ENCODE measurements at places on chromosomes 6 and 20. TPM values are rescaled to one million over a fixed set of nuclear protein-coding genes. Genes with fewer than 3 reads are reported as not detected.

Gene AARS2
- 22.9 TPM for total RNA-seq

Gene RHAG
- total RNA-seq: not detected

Gene SCRT2
- not detected for total RNA-seq

Gene GLP1R
- not detected for total RNA-seq

Gene NKAIN4
- total RNA-seq: not detected

Gene TTK
- total RNA-seq: 47.8 TPM

Gene GRIK2
- total RNA-seq: 4.7 TPM

Gene PPP1R14C
- total RNA-seq: 0.38 TPM

Gene RALGAPB
- total RNA-seq: 38.3 TPM

DNA sequence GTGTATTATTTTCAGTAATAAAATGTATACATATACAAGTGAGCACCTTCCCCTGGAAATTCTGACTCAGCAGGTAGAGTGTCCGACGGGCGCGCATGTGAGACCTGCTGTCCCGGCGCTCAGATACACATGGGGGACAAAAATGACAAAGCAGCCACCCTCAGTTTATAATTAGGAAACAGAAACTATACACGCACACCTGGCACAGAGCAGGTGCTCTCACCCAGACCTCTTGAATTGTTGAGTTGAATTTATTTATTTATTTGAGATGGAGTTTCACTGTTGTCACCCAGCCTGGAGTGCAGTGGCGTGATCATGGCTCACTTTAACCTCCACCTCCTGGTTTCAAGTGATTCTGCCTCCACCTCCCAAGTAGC lies 180.4 kb downstream of the ZDHHC14 start:
- no peak overlapping the region for H3K27ac ChIP-seq
- H3K36me3 ChIP-seq: no peaks in the 10 kb centered on the region
- DNase-seq: no peak
- no peak overlapping the region for H3K4me3 ChIP-seq
- no peaks in the 10 kb centered on the region for H3K27me3 ChIP-seq

DNA sequence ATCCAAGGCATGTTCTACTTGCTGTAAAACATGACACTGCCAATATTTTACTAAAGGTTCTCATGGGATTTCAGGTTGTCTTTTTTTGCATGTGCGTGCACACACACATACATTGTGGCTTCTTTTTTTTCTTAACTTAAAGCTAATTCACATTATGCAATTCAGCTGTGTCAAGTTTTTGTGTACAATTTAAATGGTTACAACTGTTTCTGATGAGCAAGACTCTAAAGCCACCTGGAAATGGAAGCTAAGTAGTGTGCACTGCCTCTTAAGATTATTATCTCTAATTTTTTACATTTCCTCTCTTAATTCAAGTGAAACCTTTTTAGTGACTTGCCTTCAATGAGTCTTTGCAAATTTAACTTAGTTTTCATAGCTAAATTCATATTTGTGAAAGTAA lies 75.3 kb downstream of the TULP4 start:
- DNase-seq: no peak
- H3K4me1 ChIP-seq: no peaks in the 10 kb centered on the region
- H3K27me3 ChIP-seq: no peaks in the 10 kb centered on the region
- peaks cover 8% of the 10 kb centered on the region for H3K36me3 ChIP-seq
- no peak overlapping the region for H3K27ac ChIP-seq

DNA sequence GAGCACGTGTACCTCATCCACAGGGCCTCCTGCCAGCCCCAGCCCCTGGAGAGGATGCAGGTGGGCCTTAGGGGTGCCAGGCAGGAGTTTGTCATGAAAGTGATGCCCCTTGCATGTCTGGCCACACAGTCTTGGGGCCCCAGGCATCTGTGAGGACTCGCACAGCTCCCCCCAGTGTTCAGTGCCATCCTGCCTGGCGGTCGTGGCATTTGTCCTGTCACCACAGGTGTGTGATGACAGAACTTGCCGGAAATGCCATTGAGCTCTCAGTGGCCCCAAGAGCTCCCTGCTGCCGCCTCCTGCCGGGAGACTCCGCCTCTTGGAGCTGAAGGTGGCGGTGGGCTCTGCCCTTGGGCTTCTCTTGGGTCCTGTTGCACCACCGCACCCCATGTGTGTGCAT lies 30.6 kb upstream of the ADRM1 start:
- no peak overlapping the region for H3K4me3 ChIP-seq
- peak; percentile 56 for DNase-seq
- H3K36me3 ChIP-seq: peaks cover 45% of the 10 kb centered on the region
- H3K27ac ChIP-seq: no peak overlapping the region
- H3K27me3 ChIP-seq: no peaks in the 10 kb centered on the region

- no peak for DNase-seq
- no peak overlapping the region for H3K4me3 ChIP-seq
- H3K27me3 ChIP-seq: no peaks in the 10 kb centered on the region
Observed at GRCh38 chr20:21145424-21145823, 19.5 kb downstream of the KIZ start.

- no peak overlapping the region for H3K4me3 ChIP-seq
- H3K27me3 ChIP-seq: no peaks in the 10 kb centered on the region
- no peaks in the 10 kb centered on the region for H3K4me1 ChIP-seq
- no peak overlapping the region for H3K27ac ChIP-seq
- H3K36me3 ChIP-seq: no peaks in the 10 kb centered on the region
- no peak for DNase-seq
Observed at GRCh38 chr20:30281584-30282197, 975.8 kb upstream of the DEFB115 start.

DNA sequence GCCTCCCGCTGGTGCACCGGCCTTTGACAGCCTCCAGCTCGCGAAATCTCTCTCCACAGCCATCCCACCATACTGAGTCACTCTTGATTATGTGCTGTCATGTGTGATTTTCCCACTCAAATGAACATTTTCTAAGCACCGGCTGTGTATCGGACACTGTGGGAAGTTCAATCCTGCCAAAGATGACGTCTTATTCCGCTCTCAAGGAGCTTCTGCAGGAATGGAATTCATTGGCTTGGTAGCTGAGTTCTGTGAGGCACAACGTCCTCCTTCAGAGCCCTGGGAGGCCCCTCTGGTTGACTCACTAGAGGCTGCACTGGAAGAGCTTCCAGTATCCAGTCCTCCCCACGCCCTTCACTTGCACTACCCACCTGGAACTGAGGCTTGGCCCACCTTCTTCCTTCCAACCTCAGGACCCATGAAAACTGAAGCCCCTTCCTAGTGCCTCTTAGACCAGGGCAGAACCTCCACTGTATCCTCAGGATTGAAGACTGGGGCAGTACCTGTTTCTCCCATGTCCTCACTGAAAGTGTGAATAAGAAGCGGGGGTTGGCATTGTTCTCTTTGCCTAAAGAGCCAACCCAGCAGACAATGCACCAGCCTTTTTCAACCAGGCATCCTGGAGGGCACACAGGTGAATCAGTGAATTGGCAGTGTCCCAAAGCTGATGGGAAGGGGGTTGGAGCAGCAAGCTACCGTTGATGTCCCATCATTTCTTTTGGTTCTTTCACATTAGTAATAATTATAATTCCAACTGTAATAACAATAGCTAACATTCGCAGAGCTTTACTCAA lies 1.7 kb downstream of the UNC5CL start:
- no peak for DNase-seq
- H3K4me3 ChIP-seq: no peak overlapping the region
- H3K4me1 ChIP-seq: peaks cover 5% of the 10 kb centered on the region

- no peaks in the 10 kb centered on the region for H3K27me3 ChIP-seq
- H3K4me3 ChIP-seq: no peak overlapping the region
Observed at GRCh38 chr6:37218061-37218460, 39.5 kb upstream of the TBC1D22B start.

DNA sequence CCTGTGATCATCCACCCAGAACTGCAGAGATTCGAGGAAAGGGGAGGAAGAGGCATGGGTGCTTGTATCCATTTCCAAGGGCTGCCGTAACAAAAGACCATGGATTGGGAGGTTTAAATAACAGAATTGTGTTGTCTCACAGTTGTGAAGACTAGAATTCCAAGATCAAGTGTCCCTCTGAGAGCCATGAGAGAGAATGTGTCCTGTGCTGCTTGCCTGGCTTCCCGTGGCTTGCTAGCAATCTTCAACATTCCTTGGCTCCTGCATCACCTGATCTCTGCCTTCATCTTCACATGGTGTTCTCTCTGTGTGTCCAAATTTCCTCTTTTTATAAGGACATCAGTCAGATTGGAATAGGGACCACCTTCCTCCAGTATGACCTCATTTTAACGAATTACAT lies 69.8 kb downstream of the CDC40 start:
- peak; percentile 50 for DNase-seq
- no peaks in the 10 kb centered on the region for H3K27me3 ChIP-seq
- no peak overlapping the region for H3K4me3 ChIP-seq
- H3K36me3 ChIP-seq: no peaks in the 10 kb centered on the region
- no peak overlapping the region for H3K27ac ChIP-seq
- no peaks in the 10 kb centered on the region for H3K4me1 ChIP-seq

GRCh38 chr6:168597471-168597875 lies 156.5 kb downstream of the SMOC2 start:
- no peaks in the 10 kb centered on the region for H3K36me3 ChIP-seq
- no peak for DNase-seq
- H3K4me1 ChIP-seq: no peaks in the 10 kb centered on the region
- no peak overlapping the region for H3K27ac ChIP-seq

DNA sequence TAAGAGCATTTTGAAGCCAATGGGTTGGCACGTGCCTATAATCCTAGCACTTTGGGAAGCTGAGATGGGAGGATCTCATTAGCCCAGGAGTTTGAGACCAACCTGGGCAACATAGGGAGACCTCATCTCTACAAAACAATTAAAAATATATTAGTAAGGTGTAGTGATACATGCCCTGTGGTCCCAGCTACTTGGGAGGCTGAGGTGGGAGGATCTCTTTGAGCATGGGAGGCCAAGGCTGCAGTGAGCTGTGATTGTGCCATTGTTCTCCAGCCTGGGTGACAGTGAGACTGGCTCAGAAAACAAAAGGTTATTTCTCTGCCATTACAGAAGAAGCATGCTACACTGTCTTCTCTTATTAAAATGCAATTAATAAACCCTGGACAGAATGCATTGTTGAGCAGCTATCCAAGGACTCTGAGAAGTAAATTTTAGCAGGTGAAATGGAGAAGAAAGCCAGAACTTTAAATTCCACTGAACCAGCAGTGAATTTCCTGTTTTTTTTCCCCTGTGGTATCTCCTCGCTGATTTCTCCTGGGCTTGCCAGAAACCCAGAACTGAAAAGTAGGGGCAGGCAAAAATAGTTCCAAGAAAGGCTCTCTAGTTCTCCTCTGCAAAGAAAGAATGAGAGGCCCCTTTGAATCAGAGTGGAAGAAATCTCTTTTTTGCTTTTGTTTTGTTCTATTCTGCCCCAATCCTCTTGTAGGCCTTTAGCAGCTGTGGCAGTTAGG lies 8.4 kb downstream of the AMD1 start:
- H3K4me3 ChIP-seq: no peak overlapping the region
- DNase-seq: no peak
- H3K36me3 ChIP-seq: peaks cover 32% of the 10 kb centered on the region
- H3K27me3 ChIP-seq: no peaks in the 10 kb centered on the region

DNA sequence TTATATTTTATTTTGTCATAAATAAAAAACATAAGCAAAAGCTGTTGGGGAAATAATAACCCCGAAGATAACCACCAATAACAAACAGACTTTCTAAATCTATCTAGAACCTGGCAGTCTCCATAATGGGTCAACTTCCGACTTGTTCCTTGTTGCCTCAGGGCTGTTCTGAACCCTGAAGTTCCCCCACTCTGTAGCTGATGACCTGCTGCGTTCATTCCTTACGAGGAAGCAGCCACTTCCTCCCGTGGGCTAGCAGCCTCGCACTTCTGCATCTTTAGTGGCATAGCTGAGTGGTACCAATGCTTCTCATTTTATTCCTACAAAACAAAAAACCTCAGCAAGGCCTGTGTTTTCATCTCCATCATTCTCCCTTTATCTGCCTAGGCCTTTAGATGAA lies 103.0 kb downstream of the PLEKHG1 start:
- H3K27ac ChIP-seq: no peak overlapping the region
- no peak for DNase-seq
- H3K4me3 ChIP-seq: no peak overlapping the region

GRCh38 chr20:53321596-53321995 lies 272.0 kb downstream of the ZNF217 start:
- H3K27ac ChIP-seq: no peak overlapping the region
- H3K4me1 ChIP-seq: no peaks in the 10 kb centered on the region
- no peak for DNase-seq
- H3K27me3 ChIP-seq: no peaks in the 10 kb centered on the region
- H3K4me3 ChIP-seq: no peak overlapping the region

- DNase-seq: peak; percentile 67
- peak overlapping the region; percentile 85 for H3K27ac ChIP-seq
- no peaks in the 10 kb centered on the region for H3K36me3 ChIP-seq
- no peaks in the 10 kb centered on the region for H3K27me3 ChIP-seq
Observed at GRCh38 chr20:53592992-53593465, 610 bp downstream of the ZNF217 start.

GRCh38 chr6:18391023-18391422 lies 3.9 kb downstream of the RNF144B start:
- peaks cover 18% of the 10 kb centered on the region for H3K27me3 ChIP-seq
- DNase-seq: no peak
- H3K27ac ChIP-seq: no peak overlapping the region
- H3K4me1 ChIP-seq: no peaks in the 10 kb centered on the region
- no peak overlapping the region for H3K4me3 ChIP-seq
- no peaks in the 10 kb centered on the region for H3K36me3 ChIP-seq

- DNase-seq: peak; percentile 92
- peak overlapping the region; percentile 74 for H3K4me3 ChIP-seq
- H3K4me1 ChIP-seq: peaks cover 3% of the 10 kb centered on the region
- peaks cover 17% of the 10 kb centered on the region for H3K27me3 ChIP-seq
- no peak overlapping the region for H3K27ac ChIP-seq
- no peaks in the 10 kb centered on the region for H3K36me3 ChIP-seq
Observed at GRCh38 chr6:41733707-41734665, 1.4 kb downstream of the TFEB start.

- no peaks in the 10 kb centered on the region for H3K36me3 ChIP-seq
- no peaks in the 10 kb centered on the region for H3K27me3 ChIP-seq
- no peak overlapping the region for H3K4me3 ChIP-seq
- H3K4me1 ChIP-seq: peaks cover 3% of the 10 kb centered on the region
- no peak overlapping the region for H3K27ac ChIP-seq
- DNase-seq: no peak
Observed at GRCh38 chr20:34124469-34125249, 12.6 kb upstream of the EIF2S2 start.

DNA sequence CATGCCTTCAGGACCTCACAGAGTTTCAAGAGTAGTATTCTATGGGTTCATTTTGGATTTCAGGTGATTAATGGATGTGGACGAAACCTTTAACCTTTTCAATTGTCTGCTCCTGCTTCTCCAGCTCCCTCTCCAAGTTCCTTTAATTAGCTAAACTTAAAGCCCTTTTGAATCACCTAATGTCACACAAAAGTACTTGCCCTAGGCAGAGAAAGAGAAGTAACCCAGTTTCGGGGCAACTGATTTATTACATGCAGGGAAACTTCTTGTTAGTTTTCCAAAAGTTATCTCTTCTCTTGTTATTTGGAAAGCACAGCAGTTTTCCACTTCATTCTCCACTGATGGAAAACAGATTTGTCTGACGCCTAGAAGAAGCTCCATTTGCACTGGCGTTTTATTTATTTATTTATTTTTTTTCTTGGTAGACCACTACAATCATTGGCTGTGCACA lies 407.7 kb upstream of the JARID2 start:
- H3K4me1 ChIP-seq: peaks cover 13% of the 10 kb centered on the region
- H3K36me3 ChIP-seq: no peaks in the 10 kb centered on the region
- no peak for DNase-seq
- no peak overlapping the region for H3K27ac ChIP-seq
- no peaks in the 10 kb centered on the region for H3K27me3 ChIP-seq

All from endodermal cell (in vitro differentiated cells).